ENCODE measurements at places on chromosomes 16 and 17. TPM values are rescaled to one million over a fixed set of nuclear protein-coding genes. Genes with fewer than 3 reads are reported as not detected.

ASGR1 gene
- 0.07 TPM for total RNA-seq

GRIN2A gene
- total RNA-seq = under 0.01 TPM

HOXB5 gene
- under 0.01 TPM for total RNA-seq

DHRS7C gene
- not detected for total RNA-seq

WSCD1 gene
- under 0.01 TPM for total RNA-seq

TEX2 gene
- 50.0 TPM for total RNA-seq

PTX4 gene
- not detected for total RNA-seq

MYH2 gene
- total RNA-seq = not detected

DNAI2 gene
- total RNA-seq = 0.07 TPM

All from nasal cavity respiratory epithelium epithelial cell of viscerocranial mucosa (primary cell).